Activated T-cell treated with anti-CD3 and anti-CD28 coated beads for 1 hour (primary cell): ENCODE measurements at places on chromosomes 16 and 17.
A peak's percentile ranks its signal among the peaks of the same experiment; 100 is the strongest.

DNA sequence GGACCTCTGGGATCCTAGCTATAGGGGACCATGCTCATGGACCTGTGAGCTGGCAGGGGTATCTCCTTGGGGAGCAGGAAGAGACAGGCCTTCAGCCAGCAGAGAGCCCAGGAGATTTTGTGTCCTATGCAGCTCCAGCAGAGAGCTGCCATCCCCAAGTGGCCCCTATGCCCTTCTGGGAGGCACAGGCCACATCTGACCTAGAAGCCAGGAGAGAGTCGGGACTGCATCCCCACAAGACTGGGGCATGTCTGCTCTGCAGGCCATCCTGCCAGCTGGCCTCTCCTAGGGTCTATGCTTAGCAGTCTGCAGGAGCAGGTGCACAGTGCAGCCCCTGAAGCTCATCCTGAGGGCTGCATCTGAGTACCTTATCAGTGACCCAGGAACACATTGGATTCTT is 279.5 kb downstream of the KIF2B start:
- DNase-seq, result no peak

DNA sequence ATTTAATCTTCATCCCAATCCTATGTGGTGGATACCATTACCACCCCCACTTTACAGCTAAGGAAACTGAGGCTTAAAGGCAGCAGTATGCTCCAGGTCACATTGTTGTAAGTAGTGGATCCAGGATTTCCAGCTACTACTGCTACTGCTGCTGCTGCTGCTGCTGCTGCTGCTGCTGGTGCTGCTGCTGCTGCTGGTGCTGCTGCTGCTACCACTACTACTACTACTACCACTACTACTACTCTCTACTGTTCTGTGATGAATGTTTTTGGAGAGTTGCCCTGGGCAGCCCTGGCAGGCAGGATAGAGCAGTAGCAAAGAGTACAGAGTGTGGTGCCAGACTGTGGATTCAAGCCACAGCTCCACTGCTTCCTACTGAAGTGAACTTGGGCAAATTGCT is 49.3 kb upstream of the SLC12A3 start:
- DNase-seq, result no peak

DNA sequence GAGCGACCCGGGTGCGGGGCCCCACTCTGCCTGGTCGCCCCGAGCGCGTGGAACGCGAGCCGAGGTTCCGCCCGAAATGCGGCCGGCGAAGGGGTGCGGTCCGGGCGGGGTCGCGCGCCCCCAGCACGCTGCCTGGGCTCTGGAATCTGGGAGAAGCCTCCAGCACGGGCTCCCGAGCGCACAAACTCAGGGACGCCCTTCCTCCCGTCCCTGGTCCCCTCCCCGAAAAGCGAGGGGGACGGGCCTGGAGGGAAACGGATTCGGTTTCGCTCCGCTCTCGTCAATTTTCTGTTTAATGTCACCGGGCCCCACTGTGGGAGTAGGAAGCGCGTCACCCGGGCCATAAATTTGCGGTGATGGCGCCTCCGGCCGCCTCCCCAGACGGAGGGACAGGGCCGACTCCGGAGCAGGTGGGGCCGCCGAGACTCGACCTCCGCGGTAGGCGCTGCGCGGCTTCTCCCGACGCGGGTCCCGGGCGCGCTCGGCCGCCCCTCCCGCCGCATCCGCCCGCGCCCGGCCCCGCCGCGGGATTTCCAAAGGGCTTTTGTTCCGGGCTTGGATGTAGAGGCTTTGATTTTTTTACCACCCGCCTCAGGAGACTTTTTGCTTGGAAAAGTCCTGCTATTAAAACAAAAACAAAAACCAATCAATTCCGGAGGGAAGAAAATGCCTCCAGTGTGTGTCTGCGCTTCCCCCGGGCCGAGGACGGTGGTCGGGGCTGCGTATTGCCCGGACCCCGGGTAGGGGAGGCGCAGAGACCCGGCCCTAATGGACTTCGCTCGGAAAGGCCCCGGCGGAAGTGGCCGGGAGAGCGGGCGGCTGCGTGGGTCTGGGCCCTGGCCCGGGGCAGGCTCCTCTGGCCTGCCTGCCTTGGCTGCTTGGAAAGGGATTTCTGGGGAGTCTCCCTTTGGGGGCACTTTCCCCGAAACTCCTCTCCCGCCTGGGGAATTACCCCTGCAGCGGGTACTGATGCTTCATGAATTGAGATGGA is 7.9 kb upstream of the BAHCC1 start:
- no peak for DNase-seq

DNA sequence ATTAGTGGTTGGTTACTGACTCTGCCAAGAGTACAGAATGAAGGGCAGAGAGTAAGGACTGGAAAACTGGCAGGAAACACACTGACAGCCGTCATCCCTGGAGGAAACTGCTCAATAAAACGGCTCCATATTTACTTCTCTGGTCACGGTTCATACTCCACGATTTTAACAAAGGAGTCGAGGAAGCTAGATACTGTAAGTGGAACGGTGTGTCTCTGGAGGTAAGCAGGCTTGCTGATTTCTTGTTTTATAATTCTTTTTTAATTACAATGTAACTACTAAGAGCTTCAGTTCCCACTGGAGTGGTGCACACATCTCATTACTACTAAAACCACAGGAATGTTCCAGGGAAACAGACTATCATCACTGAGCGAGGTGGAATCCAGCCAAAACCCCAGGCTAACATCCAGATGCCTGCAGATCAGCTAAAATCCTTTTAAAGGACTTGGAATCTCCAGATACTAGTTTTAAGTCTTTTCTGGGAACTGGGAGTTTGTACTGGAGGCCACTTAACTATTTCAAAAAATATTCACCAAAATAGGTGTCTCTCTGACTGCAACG is 17.8 kb downstream of the SERPINF1 start:
- no peak for DNase-seq

DNA sequence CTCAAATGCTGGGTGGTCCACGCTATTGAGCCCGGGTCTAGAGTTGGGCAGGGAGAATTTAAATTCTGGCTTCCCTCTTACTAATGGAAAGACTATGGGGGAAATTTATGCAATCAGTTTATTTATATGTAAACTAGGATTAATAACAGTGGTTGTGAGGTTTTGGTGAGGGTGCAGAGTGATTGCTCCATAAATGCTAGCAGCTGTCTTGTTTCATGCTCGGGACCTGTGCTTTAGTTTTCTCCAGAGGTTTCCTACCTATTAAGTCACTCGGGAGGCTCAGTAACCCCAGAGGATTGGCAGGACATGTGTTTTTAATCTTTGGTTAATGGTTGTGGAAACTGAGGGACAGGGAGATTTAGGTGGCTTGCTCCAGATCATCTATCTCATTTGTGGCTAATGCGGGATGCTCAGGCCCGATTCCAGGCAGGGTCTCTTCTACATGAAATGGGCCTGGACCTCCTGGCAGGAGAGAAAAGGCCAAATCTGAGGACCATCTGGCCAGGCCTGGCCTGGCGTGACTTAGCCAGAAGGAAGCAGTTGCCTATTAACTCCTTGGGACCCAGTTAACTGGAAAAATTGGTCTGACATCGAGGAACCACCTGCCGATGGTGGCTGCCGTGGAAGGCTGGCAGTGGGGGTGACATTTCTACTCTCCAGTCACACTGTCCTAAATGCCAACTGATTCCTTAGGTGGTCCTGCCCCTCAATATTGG is 2.1 kb downstream of the PRCD start:
- DNase-seq, result no peak

GRCh38 chr17:79824234-79824633 is 15.0 kb downstream of the CBX4 start:
- no peak for DNase-seq

DNA sequence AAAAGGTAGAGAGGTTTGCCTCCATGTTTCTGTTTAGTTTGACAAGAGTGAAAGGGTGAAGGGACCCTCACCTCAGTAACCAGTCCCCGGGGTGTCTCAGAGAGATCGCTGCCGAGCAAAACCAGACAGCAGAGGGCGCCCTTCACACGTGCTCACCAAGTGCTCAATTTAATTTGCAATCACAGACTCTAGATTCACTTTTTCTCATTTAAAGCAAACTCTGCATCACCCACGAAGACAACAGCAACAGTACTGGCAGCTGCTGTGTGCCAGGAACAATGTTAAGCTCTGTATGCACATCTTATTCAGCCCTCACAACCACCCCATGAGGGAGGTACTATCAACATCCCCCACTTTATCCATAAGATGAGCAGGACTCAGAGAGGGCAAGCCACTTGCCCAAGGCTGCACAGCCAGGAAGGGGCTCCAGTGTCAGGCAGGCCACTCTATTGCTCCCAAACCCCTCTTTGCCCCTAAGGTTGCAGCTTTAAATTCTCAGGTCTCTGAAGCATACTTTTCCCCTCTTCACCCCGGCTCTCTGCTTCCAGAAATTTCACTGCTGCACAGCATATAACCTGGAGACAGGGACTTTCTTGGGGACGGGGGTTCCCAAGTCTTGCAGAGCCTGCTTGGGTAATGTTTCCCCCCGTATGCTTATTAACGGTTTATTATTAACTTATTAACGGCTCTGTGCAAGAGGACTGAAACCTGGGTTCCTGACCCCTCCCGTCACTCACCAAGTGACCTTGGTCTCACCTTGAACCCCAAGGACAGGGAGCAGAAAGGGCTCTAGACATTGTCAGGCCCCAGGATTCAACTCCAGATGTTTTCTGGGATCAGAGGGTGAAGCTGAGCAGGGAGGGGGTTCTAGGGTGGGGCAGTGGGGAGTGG is 70.9 kb downstream of the CNGB1 start:
- peak; percentile 73 for DNase-seq

- DNase-seq, result no peak
Observed at GRCh38 chr16:63361032-63361624, 1324.9 kb upstream of the CDH8 start.

DNA sequence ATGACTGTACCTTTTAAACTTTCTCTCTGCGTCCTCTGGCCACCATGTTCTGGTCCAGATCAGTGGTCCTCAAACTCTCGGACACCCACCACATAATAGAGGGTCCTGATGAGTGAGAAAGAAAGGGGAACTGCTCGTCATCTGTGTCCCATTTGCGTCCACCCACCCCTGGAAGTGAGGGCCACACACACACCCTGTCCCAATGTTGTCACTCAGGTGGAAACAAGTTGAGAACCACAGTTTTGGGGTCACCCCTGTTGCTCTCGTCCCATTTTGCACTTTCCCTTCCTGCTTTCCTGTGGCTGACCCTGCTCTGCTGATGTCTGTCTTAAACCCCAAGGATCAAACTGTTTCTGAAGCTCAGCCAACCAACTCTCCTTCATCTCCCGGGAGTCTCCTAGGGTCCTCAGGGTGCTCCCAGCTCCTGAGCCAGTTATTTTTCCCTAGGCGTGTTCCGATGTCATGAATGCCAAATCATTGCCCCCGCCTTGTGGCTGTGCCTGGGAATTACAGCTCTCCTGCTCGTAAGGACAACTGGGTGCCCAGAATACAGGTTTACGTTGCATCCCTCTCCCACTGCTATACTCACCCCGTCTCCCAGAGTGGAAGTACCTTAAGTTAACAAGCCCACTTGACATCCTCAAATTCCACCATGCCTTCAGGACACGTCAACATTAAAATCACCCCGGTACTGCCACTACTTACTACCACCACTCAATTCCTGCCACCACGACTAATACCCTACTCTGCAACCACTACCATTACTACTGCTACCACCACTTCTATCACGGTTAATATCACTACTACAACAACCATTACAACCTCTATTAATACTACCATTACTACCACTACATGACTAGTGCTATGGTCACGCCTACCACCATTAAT is 26.0 kb upstream of the HNF1B start:
- no peak for DNase-seq

DNA sequence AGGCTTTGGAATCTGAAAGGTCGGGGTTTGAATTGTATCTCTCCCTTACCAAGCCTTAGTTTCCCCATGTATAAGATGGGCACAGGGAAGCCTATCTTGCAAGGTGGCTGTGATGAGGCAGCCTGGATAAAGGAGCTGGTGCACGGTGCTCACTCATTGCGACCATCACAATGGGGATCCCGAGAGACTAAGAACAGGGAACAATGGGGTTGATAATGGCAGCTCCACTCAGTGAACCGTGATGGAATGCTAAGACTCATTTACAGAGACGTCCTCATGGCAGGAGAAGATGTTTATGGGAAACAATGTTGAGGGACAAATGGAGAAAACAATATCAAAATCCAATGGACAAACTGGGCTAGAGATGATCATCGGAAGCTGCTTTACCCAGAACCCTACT is 81.8 kb downstream of the SPACA3 start:
- DNase-seq, result no peak

DNA sequence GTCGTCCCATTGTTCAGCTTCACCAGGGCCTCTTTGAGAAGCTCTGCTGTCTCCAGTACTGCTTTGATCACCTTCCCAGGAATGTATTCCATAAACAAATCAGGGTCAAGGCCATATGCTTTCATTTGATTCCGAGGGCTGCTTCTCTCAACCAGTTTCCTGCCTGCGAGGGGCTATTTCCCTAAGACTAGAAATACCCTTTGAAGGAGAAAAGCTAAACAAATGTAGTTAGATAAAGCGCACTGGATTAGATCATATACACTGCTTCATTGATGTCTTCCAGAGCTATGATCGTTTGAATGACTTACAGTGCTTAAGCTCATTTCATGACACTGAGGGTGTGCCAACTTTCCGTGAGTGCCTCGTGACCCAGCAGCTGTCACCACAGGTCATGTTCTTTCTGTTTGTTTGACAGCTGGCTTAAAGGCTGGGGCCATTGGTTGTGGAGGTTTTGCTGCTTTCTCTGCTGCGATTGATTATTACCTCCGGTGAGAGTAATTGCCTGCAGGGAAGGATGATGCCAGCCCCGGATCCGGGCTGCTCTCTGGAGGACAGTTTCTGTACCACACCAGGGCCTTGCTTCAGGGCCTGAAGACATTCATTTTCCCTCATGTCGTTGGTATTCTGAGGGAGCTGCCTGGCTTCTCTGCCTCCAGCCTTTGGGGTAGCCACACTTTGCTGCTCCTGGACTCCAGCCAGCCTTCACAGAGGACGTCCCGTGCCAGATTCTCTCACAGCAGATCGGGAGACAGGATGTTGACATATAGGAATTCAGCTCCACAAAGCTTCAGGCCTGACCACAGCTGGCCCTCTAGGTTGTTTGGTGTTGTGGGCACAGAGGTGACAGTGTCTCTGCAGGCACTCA is 3.9 kb downstream of the TIMM22 start:
- DNase-seq, result no peak

- peak; percentile 20 for DNase-seq
Observed at GRCh38 chr17:42179911-42180410, 981 bp downstream of the KCNH4 start.

- DNase-seq, result no peak
Observed at GRCh38 chr17:15175356-15175755, 89.8 kb downstream of the PMP22 start.

DNA sequence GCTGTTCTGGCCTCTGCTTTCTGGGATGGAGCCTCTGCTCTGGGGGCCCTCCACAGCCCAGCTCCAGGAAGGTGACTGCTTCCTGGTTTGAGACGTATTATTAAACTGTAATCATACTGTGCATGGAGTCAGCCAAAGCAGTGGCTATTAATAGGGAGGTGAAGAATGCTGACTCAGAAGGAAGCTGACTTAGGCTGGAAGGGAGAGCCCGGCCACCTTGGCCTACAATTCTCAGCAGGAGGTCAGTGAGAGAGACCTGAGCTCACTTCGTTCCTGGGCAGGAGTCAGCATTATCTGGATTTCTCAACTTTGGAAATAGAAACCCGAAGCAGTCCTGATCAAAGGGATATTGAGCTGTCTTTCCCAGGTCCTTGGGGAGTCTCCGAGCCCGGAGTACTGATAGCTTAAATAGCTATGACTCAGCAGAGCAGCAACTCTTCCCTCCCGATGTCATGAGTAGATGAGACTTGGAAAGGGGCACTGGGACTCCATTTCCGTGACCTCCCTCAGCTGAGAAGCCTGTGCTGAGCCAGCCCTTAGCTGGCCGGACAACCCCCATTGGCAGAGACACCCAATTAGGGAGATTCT is 91.8 kb downstream of the YPEL2 start:
- DNase-seq, result no peak
